GM23248 (cell line): ENCODE measurements at places on chromosomes 1 and 21.

DNA sequence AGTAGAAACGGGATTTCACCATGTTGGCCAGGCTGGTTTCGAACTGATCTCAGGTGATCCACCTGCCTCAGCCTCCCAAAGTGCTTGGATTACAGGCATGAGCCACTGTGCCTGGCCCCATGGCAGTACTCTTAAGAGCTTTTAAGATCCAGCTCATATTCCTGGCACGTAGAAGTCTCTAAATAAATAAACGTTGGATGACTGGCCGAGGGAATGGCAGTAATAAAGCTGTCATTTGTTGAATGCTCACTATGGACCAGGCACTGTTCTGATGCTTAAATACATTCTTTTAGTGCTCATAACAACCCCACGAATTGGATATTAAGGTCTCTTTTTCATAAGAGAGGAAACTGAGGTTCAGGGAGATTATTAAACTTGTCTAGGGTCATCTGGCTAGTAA lies 20.9 kb downstream of the UBIAD1 start:
- no peak for DNase-seq

GRCh38 chr1:162144853-162145252 lies 75.4 kb downstream of the NOS1AP start:
- no peak for DNase-seq

DNA sequence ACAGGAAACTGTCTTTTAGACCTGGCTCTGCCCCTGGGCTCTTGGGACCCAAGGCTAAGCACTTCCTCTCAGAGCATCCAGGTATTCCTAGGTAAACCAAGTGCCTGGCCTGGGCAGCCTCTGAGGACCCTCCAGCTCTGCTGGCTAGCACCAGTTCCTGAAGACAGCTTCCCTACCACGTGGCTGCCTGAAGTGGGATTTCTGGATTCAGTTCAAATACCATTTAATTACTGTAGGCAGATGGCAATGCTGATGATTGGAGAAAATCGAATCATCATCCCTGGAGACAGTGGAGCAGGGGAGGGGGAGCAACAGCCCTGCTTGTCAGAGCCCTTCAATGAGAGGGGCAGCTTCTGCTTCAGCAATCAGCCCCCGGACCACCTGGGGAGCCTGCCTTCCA lies 11.9 kb downstream of the KIF21B start:
- no peak for DNase-seq

DNA sequence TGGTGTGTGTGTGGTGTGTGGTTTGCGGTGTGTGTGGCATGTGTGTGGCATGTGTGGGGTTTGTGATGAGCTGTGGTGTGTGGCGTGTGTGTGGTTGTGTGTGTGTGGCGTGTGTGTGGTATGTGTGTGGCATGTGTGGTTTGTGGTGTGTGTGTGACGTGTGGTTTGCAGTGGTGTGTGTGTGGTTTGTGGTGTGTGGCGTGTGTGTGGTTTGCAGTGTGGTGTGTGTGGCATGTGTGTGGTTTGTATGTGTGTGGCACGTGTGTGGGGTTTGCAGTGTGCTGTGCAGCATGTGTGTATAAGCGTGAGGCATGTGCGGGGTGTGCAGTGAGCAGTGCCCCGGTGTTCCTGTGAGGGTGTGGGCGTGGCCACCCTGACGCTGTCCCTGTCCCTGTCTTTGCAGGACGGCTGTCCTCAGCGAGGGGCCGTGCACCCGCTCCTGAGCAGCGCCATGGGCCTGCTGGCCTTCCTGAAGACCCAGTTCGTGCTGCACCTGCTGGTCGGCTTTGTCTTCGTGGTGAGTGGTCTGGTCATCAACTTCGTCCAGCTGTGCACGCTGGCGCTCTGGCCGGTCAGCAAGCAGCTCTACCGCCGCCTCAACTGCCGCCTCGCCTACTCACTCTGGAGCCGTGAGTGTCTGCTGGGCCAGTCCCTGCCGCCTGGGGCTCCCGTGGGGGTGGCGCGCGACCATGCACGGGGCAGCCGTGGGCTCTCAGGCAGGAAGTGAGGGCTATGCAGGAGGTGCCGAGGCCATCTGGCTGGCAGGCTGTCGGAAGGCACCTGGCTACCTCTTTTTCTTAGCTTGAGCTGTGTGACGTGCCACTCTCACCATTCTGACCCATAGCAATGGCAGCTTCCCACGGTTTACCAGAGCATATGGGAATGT lies 52.6 kb upstream of the TRAPPC10 start:
- DNase-seq, result no peak

GRCh38 chr1:22854688-22855565 lies 117.7 kb downstream of the LACTBL1 start:
- DNase-seq, result no peak

DNA sequence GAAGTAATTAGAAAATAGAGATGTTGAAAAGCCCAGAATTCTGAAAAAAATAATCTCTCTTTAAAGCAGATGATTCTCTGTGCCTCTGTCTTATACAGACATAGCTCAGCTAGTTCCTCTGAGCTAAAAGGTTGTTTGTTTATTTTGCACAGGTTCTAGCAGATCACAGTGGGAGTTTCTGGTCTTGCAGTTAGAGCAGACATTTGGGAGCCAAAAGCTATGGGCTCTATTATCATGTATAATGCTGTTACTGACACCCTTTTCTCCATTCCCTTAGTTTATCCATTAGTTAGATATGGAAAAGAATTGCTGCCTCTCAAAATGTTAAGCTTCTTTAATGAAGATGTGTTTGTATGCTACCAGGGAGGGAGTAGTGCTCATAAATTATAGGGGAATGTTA lies 20.5 kb upstream of the CD55 start:
- DNase-seq, result no peak

DNA sequence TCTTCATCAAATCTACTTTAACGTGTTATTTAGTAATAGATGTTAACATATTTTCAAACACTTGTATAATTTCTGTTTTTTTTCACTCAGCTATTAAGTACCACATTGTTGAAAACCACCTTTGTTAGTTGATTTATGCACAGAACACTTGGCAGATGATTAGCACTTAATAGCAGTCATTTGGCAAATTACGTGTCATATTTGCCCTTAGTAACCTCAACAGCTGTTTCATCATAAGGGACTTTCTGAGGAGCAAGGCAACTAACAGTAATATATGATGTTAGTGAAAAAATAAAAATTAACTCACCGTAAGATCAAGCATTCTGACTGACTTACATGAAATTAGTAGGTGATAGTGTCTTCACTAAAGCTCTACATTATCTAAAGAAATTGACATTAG lies 186.4 kb downstream of the HMCN1 start:
- DNase-seq, result no peak

DNA sequence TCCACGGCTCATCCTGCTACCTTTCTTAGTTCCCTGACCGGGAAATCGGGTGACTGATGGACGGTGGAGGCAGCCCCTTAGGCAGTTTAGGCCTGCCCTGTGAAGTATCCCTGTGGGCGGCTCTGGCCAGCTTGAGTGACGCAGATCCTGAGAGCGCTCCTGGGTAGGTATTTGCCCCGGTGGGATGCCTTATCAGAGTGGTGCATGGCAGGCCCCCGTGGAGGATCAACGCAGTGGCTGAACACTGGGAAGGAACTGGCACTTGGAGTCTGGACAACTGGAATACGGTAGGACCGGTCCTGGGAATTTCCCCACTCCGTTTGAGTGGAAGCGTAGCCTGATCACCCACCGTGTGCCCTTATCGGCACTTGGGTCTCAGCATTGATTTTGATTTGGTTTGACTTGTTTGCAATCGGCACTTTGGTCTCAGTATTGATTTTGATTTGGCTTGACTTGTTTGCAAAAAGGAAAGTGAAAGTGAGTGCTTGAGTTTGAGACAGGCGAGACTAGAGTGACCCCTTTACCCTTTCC lies 15.2 kb downstream of the PLA2G2F start:
- no peak for DNase-seq

DNA sequence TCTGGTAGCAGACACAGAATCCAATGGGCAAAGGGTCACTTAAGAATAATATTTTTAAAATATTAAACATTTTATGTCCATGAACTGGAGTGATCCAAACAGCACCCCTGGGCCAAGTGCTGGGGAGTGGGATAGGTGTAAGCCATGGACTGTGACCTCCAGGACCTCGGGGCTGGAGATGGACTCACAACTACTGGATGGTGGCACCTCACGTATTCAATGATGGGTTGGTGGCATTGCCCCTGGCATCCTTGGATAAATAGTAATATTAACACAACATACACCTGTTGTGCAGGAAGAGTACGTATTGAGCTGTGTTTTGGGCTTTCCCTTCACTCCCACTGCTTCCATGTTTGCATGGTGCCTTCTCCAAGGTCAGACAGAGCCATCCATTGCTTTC lies 39.3 kb upstream of the TENT5C start:
- no peak for DNase-seq

DNA sequence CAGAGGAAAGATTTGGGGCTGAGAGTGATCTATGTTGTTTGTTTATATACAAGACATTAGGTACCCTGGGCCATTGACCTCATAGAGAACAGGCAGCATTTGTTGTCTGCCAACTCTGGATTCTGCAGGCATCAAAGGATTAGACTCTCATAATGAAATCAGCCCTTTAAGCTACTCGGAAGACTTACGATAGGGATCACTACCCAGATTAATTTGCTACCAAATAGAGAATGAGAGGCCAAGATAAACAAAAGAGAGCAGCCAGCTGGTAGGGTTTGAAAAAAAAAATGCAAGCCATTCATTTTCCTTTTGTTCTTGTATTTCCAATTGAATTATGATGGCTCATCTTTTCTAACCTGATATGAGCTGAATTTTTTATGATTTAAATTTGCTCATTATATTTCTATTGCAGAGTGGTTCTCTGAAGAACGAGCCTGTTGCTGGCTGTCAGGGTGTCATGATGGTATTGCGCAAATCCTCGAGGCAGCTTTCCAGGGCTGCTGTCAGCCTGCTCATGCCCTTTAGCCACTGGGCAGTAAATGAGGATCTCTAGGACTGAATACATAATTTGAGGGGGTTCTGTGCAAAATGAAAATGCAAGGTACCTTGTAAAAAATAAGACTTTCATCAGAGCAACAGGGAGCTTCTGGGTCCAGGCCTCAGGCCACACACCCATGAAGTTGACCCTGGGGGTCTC lies 116.4 kb upstream of the KCNJ15 start:
- DNase-seq, result peak; percentile 72

- no peak for DNase-seq
Measured at GRCh38 chr1:240976685-240977084, 364.7 kb upstream of the GREM2 start.

DNA sequence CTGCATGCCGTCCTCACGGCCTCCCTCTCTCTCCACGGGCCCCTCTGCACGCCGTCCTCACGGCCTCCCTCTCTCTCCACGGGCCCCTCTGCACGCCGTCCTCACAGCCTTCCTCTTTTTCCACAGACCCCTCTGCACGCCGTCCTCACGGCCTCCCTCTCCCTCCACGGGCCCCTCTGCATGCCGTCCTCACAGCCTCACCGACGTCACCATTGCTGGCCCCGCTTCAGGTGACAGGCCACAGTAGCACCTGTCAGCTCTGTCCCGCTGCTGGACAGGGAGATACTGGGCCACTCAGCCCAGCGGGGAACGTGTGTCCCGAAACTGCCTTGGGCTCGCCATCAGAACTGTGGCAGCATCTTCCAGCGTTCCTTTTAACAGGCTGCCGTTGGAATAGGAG lies 82.8 kb upstream of the COL6A1 start:
- DNase-seq, result no peak

- DNase-seq, result peak; percentile 64
Measured at GRCh38 chr1:54955359-54955758, 25.1 kb upstream of the TMEM61 start.

DNA sequence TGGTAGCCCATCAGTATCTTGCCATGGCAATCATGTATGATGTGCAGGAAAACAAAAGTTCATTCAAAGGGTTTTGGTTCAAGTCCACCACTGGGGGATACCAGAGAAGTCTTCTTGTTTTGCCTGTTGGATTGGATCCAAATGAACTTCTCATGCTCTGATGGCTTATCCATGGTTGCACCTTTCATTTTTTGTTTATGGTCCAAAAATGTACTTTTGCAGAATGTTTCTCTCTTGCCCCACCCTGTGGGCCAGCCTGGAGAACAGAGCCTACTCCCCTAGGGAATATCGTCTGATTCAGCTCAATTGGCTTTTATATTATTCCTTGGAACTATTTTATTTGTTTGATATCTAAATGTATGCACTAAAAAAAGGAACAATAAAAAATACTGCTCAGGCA lies 20.1 kb upstream of the CLCA1 start:
- no peak for DNase-seq

DNA sequence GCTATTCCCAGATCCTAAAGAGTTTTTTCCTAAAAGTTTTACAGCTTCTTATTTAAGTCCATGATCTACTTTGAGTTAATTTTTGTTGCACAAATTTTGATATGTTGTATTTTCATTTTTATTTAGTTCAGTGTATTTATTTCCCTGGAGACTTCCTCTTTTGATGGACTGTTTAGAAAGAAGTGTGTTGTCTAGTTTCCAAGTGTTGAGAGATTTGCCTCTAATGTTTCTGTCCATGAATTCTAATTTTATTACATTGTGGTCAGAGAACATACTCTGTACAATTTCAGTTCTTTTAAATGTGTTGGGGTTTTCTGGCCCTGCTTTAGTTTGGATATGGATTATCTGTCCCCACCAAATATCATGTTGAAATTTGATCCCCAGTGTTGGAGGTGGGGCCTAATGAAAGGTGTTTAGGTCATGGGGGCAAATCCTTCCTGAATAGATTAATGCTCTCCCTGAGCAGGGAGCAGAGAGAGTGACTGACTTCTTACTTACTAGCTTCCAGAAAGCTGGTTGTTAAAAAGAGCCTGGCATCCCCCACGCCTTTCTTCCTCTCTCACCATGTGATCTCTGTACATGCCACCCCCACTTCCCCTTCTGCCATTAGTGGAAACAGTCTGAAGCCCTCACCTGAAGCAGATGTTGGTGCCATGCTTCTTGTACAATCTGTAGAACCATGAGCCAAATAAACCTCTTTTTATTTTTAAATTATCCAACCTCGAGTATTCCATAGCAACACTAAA lies 4.6 kb downstream of the CHD1L start:
- DNase-seq, result no peak
